ENCODE measurements at places on chromosomes 13 and 19. TPM values are rescaled to one million over a fixed set of nuclear protein-coding genes. Genes with fewer than 3 reads are reported as not detected.

- H3K36me3 ChIP-seq, result peaks cover 26% of the 10 kb centered on the region
- no peak overlapping the region for H3K27ac ChIP-seq
- H3K27me3 ChIP-seq, result no peaks in the 10 kb centered on the region
These were observed 7.1 kb downstream of the POLR1G start for GRCh38 chr19:45413497-45413896.

- H3K36me3 ChIP-seq, result no peaks in the 10 kb centered on the region
- peaks cover 10% of the 10 kb centered on the region for H3K27me3 ChIP-seq
- peaks cover 6% of the 10 kb centered on the region for H3K4me1 ChIP-seq
- H3K4me3 ChIP-seq, result no peak within 1 kb of the TSS
- H3K27ac ChIP-seq, result no peak within 1 kb of the TSS
- no peak for DNase-seq
These were observed at the start of gene CYSLTR2 for GRCh38 chr13:48653472-48653939. Gene CYSLTR2 (plus strand): TSS chr13:48653929. CDS start chr13:48706818, 52,889 bp downstream.

DNA sequence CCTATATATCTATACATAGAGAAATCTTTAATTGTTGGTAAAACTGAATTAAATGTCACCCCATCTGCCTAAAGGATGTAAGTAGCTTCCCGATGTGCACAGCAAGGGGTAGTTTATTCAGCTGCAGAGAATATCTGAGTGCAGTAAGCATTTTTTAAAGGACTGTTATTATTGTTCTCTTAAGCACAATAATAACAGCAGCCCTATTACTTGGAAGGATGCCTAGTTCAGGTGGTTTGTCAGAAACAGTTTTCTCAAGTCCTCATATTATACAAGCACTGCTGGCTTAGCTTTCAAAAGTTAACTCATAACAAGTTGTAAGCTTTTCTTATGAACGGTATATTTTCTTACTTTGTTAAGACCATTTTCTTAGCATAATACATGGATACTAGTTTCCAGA, 142.6 kb downstream of the CRYL1 start:
- H3K4me1 ChIP-seq, result no peaks in the 10 kb centered on the region
- no peak for DNase-seq
- H3K4me3 ChIP-seq, result no peak overlapping the region
- H3K36me3 ChIP-seq, result no peaks in the 10 kb centered on the region

GRCh38 chr13:43061496-43062280, 38.3 kb downstream of the DNAJC15 start:
- peaks cover 38% of the 10 kb centered on the region for H3K4me1 ChIP-seq
- no peak overlapping the region for H3K4me3 ChIP-seq
- H3K27me3 ChIP-seq, result no peaks in the 10 kb centered on the region
- no peak for DNase-seq
- no peak overlapping the region for H3K27ac ChIP-seq
- peaks cover 5% of the 10 kb centered on the region for H3K36me3 ChIP-seq

The F2RL3 gene
- total RNA-seq, result not detected
